ENCODE measurements at places on chromosomes 2 and 18.

DNA sequence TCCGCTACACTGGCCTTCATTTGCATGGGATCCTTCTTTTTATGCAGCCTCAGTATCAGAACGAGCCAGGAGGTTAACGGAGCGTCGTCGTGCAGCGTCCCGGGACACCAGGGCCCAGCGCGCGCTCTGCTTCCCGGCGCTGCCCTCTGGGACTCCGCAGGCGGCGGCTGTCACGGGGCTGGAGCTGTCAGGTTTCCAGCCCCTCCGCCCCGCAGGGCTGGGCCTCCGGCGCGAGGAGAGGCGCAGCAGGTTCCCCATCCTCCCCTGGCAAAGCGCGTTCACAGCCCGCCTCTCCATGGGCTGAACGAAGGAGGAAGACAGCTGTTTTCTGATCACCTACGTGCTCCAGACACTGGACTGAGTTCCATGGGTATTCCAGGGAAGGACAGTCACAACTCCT is 12.5 kb upstream of the PAX8 start:
- DNase-seq: no peak

DNA sequence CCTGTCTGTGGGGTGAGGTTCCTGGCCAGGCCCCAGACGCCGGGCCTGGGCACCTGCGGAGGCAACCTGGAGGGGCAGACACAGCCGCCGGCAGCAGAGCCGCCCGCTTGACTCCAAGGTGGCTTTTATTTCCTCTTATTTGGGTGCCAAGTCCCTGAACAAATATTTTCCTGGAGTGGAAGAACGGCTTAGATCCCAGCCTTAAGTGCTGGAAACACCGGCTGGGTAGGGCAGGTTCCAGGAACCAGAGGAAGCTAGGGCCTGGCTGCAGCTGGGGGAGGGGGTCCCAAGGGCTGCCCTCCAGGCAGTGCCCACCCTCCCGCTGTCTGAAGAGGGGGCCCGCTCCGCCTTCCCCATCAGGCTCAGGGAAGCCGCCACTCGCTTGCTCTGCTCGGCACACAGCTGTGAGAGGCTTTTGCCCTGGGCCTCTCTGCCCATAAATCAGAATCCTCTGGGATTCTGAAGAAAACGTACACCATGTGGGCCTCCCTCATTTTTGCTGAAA is 28.2 kb downstream of the SDC1 start:
- no peak for DNase-seq

DNA sequence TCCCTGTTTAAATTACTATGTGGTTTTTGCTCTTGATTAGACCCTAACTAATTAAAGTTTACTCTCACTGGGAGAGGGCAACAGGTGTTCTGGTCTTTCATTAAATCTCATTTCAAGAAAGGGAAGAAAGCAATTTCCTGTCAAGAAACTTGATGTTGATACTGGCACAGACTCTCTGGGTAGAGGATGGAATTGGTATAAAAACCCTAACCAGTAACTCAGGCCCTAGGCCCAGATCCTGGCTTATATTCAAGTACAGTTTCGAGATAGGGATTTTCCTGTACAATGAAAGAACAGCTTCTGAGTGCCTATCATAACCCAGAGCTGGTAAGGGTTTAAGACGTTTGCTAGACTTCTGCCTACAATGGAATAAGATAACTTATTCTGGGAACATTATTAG is 61.6 kb upstream of the ACYP2 start:
- no peak for DNase-seq

- DNase-seq: no peak
Measured at GRCh38 chr2:102253753-102254150, 57.6 kb upstream of the IL1RL1 start.

GRCh38 chr2:163157411-163157810 is 318.8 kb upstream of the KCNH7 start:
- DNase-seq: peak; percentile 65

- DNase-seq: peak; percentile 76
Measured at GRCh38 chr2:222613715-222614331, 42.1 kb downstream of the FARSB start.

- no peak for DNase-seq
Measured at GRCh38 chr2:105775809-105776559, 31.3 kb downstream of the NCK2 start.

DNA sequence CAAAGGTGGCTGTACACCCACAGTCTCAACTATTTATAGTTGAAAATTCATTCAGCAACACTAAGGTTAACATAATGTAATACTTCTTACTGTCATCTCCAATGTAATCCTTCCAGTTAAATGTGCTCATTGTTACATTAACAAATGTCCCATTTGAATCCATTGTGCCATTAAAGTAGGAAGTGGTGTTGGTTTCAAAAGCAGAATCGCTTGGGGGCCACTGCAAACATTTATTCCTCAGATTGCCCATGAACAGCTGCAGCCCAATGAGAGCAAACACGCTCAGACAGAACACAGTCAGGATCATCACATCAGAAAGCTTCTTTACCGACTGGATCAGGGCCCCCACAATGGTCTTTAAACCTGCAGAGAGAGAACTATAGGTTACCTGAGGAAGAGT is 41.4 kb downstream of the SCN3A start:
- DNase-seq: no peak

GRCh38 chr2:65430603-65431420 is 1.6 kb downstream of the SPRED2 start:
- DNase-seq: peak; percentile 81

DNA sequence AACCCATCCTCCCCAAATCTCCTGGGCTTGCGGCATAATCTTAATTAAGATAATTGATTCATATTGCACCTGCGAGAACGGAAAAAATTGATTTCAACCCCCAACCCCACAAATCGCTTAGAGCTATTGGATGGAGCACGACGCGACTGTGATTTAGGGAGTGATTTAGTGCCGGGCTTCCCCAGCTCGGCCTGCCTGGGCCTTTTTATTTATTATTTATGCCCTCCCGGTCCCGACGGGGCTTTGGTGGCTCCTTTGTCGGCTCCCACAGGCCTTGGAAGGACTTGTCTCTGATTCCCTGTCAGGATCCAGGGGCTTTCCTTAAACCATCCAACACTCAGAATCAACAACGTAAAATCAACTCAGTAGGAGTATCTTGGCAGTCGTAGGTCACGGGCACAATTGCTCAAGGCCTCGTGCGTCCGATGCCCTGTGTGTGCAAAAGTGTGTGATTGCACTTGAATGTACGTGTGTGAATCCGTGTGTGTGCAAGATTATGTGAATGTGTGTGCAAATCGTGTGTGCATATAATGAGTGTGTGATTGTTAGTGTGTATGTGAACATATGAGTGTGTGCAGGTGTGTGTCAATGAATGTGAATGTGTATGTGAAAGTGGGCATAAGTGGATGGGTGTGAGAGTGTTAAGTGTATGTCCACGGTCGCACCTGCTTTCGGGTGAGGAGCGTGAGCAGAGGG is 4.3 kb upstream of the NEUROD1 start:
- peak; percentile 19 for DNase-seq

- no peak for DNase-seq
Measured at GRCh38 chr2:108573061-108573460, 38.8 kb downstream of the LIMS1 start.
